Germinal center (tissue), 1 donor: ENCODE measurements at places on chromosomes 12 and 14.

DNA sequence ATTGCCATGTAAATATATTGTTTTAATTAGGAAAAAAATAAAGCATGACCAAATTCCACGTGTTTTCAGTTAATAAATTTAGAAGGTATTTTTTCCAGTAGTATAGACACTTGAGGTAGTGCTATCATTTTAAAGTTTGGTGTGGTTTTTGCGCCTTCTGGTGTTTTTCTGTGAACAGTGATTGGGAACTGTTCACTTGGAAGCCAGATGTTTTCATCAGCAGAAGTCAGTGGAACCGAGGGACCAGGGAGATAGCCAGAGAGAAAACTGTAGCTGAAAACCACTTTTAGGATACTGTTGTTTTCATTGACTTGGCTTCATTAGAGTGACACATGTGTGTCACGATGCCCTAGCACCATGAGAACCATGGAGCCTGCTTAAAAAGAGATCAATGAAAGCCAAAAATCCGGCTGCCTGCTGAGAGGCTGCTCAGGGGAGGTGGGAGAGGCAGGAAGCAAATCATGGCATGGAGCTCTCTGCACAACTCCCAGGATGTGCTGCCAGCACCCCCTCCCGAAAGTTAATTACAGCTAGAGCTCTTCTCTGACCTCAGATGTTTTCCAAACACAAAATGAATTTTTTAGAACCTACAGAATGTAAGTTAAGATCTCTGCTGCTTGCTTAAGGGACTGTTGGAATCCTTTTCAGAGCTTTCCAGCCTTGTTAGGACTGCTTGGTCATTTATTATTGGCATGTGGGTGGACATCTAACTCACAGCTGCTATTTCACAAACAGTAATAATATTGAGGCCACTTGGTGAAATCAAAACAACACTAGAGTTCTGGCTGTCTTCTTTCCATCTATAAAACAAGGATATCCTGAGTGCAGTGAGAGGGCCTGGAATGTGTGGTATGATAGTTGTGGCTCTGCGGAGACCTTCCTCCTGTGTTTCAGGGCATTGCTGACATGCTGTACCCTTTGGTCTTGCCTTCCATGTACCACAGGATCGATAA lies 192.3 kb downstream of the ANO4 start:
- no peak for DNase-seq

DNA sequence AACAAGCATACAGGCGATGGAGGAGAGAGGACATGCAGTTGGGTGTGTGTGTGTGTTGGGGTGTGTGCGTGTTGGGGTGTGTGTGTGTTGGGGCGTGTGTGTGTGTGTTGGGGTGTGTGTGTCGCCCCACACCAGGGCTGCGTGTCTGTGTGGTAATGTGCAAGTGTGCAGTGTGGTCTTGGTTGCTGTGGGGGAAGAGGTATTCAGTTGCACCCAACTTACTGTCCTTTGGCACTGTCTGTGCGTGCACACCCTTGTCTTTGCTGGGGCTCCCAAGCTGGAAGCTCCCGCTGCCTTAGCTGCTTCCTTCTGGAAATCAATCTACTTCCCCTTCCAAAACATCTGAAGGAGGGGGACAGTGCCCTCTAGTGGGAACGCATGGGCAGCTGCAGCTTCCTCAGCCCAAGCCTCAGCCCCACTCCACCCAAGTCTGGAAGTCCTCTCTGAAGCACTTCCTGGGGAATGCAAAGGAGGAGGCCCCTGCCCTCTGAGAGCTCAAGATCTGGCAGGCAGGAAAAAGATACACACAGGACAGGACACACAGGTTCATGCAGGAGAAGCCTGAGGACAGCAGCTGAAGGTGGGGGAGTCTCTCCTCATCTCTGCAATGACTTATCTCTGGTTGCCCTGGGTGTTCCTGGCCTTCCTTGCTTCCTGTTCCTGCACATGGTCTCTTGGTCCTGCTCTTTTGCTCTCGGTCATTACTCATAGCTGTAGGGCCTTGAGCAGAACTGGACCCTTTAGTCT lies 13.1 kb downstream of the ASIC1 start:
- DNase-seq = peak; percentile 62

DNA sequence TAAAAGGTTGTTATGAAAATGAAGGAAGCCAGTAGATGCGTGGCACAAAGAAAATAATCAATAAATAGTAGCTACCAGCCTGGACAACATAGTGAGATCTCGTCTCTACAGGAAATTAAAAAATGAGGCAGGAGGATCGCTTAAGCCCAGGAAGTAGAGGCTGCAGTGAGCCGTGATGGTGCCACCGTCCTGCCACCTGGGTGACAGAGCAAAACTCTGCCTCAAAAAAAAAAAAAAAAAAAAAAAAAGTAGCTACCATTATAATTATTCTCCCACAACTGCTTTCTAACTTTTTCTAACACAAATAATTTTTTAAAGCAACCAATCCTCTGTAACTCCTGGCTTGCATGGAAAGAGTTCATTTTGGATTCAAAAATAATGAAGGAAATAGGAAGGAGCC lies 133.0 kb downstream of the NDUFA12 start:
- DNase-seq = no peak

DNA sequence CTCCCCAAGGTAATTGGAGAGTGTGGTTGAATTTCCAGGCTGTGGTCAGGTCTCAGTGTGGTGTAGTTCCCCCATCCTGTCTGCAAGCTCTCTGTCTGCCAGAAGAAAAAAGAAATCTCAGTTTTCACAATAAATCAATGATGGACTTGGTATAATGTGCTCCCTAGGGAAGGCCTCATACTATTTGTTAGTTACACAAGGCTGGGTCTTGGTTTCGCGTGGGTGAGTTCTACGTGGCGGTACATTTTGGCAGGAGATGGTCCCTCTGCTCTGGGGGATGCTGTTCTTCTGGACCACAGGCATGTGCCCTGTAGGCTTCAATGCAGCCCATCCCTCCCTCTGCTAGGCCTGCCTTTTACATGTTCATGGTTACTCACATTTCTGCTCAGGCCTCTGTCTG lies 206.4 kb upstream of the PELI2 start:
- DNase-seq = no peak

DNA sequence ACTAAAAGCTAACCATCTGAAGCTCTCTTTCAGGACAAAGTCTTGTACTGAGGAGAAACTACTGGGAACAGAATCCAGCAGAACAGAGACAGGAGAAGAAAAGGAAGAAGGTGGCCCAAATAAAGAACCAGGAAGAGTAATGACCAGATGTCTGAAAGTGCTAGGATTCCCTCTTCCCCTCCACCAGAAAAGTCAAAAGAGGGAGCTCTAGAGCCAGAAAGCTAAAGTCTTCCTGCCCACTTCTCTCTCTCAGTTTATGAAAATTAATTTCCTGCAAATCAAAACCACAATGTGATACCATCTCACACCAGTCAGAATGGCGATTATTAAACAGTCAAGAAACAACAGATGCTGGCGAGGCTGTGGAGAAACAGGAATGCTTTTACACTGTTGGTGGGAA lies 47.2 kb downstream of the SPPL3 start:
- DNase-seq = peak; percentile 53
